AG20443 (cell line): ENCODE measurements at places on chromosomes 6 and 20.

GRCh38 chr6:148997865-148998264, 251.0 kb downstream of the UST start:
- DNase-seq, result peak; percentile 43

DNA sequence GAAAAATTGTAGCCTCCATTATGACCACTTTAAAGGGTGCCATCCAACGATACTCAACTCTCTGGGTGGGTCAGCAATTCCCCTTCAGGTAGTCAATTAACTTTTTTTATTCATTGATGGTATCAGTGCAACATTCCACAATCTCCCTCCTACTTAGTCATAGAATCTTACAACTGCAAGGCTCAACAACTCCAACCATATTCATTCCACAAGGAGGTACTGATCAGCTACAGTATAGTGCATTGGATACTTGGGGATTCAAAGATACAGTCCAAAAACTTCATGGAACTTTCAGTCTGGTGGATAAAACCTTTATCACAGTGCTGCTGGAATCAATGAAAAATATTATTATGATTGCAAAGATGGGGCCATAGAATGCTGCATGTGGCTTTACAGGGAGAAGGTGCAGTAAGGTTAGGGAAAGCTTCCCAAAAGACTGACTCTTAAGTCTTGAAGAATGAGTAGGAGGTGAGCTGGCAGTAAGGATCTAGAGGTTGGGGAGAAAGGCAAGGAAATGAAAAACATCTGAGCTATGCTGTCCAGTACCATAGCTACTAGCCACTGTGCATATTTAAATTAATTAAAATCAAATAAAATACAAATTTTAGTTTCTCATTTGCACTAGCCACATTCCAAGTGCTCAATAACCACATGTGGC, 314.7 kb upstream of the PRDM1 start:
- DNase-seq, result no peak

GRCh38 chr6:85406641-85407075, 43.2 kb upstream of the NT5E start:
- no peak for DNase-seq

- DNase-seq, result no peak
These were observed 211.9 kb downstream of the ZNF217 start for GRCh38 chr20:53381568-53382262.

DNA sequence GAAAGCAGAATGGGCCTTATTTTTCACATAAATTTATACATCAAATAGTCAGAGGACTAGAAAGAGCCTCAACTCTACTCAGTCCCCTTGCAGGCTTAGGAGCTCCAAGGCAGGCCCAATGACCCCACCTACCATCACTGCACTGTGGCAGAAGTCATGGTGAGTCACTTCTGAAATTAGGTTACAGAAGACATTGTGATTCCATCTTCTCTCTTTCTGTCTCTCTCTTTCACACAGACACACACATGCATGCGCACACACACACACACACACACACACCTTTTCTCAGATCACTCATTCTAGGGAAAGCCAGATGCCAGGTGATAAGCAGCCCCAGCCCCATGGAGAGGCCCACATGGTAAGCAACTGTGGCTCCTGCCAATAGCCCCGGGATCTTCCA, 103.8 kb downstream of the C6orf118 start:
- no peak for DNase-seq

GRCh38 chr6:82603871-82604270, 240.3 kb downstream of the TPBG start:
- DNase-seq, result no peak

DNA sequence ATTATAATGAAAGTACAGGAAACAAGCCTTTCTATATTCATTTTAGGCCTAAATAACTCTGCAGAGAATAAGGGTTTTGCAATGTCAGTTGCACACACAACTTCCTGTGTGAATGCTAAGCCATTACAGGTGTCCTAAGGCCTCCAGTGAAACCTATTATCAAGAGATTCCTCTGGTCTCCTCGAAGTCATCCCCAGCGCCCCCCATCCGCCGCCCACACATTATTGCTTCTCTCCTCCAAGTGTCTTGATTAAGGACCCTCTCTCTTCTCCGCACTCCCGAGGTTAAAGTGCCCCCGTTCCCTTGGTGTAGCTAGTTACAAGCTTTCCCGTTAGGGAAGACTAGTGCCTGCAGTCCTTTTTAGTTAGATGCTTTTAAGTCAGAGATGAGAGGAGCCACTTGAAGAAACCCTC, 1.3 kb downstream of the HIVEP2 start:
- no peak for DNase-seq

DNA sequence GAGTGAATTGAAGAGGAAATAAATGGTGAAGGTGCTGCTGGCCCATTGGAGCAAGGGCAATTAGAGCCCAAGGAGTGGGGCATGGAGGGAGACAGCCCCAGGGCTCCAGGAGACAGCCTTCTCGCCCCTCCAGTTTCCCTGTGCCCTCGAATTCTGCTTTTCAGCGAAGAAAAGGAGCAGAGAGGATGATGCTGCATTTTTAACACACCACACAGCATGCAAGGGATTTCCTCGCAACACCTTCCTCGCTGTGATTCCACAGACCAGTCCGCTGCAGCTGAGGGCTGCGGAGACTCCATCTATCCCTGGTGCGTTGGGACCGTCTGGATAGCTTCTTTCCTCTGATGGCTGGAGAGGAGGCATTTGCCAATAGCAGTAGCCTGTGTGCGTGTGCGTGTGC, 41.7 kb downstream of the PTCHD4 start:
- no peak for DNase-seq

DNA sequence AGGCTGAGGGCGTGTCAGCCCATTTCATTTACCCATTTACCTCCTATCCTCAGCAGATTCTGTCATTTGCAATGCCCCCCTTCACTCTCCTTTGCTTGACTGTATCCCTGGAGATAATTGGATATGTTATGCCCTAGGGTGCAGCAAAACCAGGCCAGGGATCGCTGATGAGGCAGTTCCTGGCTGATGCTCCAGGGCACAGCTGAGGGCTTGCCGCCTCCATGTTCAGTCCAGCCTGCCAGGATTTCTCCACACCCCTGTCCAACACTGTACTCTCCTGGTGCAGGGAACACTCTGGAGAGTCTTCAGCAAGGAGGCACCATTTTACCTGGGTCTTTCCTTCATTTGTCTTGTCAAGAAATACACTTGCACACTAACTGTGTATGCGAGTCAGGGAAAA, 532.1 kb upstream of the CHD6 start:
- no peak for DNase-seq

DNA sequence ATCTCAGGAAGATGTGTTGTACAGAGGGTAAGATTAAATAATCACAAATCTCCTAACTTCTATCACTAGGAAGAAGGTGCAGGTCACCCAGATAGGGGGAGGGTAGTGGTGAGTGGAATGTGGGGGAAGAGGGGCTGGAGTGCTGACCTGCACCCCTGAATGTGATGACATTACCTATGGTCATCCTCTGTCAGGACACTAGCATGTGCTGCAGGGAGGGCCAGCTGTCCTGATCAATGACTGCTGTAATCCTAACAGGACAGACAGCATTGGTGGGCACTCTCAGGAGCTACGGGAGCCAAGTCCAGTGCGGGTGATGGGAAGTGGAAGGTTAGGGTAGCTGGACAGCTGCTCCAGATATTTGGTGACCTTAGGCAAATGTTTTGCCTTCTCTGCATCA, 45.2 kb upstream of the CST5 start:
- DNase-seq, result no peak

DNA sequence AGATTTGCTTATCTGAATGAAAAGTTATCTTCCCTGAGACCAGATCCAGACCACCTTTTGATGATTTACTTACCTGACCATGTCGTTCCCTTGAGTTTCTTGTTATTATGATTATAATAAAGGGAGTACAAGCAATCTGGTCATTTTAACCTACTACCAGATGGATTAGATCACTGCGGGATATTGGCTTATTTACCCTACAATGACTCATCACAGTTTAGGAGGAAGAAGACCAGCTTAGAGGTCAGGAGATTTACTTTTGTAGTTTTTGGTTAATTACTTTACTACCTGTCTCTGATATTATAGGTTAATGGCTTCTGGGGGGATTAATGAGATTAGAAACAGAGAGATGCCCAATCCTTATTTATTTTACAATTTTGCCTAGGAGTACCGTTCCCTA, 10.7 kb downstream of the PKIB start:
- DNase-seq, result no peak

- no peak for DNase-seq
These were observed 570.1 kb downstream of the DHX35 start for GRCh38 chr20:39532205-39532604.

DNA sequence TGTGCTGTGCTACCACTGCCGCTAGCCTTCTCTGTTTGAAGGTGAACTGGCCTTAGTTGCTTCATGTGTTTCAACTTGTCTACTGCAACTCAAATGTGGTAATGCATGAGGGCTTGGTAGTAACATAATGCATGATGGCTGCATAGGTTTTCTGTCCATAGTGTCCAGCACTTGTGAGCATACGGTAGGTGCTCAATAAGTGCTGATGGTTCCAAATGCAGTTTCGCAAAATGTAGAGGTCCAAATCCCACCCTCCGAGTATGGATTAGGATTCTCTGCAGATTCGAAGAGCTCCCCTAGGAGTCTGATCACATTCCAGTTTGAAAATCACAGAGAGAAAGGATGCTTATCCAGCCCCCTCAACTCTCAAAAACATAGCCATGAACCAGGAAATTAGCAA, 64.2 kb downstream of the FGD2 start:
- no peak for DNase-seq

GRCh38 chr6:7085911-7086310, 21.9 kb upstream of the RREB1 start:
- DNase-seq, result peak; percentile 37

DNA sequence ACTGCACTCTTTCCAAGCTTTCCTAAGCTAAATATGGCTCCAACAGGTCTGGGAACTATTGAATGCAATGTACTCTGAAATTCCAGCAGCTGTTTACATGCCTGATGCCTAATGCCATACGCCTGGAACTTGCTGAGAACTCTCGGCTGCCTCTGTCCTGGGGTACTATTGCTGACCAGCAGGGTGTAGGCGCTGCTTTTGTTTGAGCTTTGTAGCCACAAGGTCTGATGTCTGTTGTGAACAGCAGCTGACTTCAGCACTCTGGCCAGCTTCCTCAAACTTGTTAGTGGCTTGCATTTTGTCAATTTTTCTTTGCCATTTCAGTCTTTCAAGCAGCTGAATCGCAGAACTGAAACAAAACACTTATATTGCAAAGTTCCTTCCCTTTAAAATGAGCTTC, 26.7 kb downstream of the SAYSD1 start:
- peak; percentile 63 for DNase-seq

- DNase-seq, result no peak
These were observed 3.6 kb upstream of the CASP8AP2 start for GRCh38 chr6:89826029-89826528.

DNA sequence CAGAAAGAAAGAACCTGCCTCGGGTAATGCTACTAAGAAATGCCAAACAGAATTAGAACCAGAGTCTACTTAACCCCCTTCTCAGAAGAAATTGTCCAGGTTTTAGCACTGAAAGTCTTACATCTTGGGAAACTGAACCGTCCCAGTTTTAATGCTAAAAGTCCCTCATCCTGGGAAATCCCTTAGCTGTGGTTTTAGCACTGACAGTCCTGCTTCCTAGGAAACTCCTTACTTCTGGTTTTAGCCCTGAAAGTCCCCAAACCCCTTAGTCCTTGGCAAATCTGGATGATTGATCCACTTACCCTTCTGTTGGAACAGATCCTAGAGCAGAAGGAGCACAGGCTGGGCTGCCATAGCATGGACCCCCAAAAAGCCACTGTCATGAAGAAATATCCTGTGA, 4.8 kb upstream of the TMEM14A start:
- no peak for DNase-seq

DNA sequence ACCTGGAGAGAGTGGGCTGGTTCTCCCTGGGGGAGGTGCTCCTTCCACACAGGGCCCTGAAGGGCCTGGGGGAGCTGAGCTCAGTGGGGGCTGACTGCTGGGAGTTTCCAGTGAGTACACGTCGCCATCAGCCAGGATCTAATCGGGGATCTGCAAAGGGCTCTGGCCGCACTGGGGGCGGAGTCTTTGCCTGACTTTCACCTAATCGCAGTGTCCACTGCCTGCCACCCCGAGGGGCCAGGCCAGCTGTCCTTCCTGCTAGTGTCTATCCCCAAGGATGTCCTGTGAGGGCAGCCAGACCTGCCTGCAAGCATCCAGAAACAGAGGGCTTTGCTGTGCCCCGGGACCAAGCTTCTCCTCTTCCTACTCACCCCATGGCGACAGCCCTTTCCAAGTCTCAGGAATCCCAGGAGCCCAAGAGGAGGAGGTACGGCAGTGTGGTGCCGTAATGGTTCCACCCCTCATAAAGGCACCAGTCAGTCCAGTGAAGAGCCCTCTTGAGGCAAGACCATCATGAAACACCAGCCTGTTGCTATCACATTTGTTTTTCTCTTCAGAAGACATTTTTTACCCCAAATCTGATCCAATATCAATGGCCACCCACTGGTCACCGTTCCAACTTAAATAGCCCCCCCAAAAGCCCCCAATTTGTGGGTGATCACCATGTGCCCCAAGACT, 243.1 kb upstream of the ECI2 start:
- no peak for DNase-seq

GRCh38 chr6:20709451-20709850, 175.2 kb downstream of the CDKAL1 start:
- DNase-seq, result no peak

DNA sequence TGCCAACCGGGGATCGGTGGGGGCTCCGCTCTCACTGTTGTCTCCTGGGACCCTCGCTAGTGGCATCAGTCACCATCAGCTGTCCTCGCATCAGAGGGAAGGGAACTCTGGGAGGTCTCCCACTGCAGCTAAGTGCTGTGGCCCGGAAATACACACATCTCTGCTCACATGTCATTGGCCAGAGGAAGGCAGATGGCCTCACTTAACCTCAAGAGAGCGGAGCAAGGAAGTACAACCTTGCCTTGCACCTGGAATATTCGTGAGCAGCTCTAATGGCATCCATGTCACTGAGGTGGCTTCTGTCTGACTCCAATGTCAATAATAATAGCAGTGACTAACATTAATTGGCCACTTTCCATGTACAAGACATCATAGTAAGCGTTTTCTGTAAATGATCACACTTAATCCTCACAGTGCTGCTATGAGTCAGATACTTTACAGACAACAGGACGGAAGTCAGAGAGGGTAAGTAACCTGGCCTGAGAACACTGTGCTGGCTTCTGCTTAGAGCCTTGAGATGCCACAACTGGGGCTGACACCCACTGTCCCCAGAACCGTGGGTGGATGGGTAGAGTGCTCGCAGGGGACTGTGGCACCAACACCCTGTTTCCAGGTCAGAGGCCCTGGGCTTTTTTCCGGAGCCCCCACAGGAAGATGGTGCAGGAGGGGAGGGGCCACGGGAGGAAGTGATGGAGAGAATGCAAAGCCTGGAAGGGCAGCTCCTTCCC, 6.0 kb downstream of the LHFPL5 start:
- DNase-seq, result no peak

- peak; percentile 73 for DNase-seq
These were observed 197.4 kb downstream of the JARID2 start for GRCh38 chr6:15443119-15443830.

- no peak for DNase-seq
These were observed 5.7 kb downstream of the OSER1 start for GRCh38 chr20:44204832-44205215.

GRCh38 chr6:128032042-128032441, 131.2 kb upstream of the THEMIS start:
- no peak for DNase-seq
